ENCODE measurements at places on chromosomes 4 and X.

DNA sequence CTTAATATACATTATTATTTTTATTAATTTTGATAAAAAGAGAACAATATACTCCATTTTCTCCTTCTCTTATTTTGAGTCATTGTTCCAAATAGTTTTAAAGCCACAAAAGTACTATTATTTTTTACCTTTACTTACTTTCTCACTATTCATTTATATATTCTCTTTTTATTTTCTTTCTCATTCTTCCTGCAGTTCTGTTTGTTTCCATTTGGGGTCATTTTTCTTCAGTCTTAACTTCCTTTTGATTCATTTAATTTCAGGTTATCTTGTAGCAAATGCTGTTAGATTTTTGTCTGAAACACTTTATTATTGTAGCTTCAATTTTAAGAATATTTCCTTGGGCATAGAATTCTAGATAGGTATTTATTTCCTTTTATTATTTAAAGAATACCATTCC lies 438.6 kb upstream of the EPHA5 start:
- no peak for DNase-seq

DNA sequence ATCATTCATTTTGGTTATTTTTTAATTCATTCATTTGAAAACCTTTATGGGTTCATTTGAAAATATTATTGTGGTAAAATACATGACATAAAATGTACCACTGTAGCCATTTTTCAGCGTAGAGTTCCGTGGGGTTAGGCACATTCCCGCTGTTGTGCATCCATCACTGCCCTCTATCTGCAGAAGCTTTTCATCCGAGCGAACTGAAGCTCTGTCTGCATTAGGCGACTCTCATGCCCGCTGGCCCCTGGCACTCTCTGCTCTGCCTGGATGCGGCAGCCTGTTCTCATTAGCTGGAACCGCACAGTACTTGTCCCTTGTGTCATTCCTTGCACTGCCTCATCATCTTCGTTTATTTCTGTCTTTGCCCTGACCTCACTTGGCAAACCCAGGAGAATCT lies 17.5 kb downstream of the CFAP99 start:
- DNase-seq: no peak

DNA sequence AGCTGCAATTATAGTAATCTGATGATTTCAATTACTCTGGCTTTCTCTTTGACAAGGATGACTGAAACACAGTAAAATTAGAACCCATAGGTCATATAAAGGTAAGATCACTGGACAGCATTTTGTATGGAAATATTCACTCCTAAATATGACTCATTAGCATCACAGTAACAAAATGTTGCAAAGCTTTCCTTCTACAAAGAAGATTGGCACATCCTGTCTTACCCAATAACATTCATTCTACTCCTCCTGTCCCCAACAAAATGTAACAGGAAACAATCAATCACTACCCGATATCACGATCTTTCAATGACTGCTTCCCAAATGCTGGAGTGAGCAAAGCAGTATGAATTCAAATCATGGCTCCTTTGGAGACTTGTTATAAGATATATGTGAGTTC lies 95.3 kb downstream of the FANCB start:
- no peak for DNase-seq

GRCh38 chr4:88998001-88998400 lies 59.0 kb downstream of the FAM13A start:
- DNase-seq: no peak

DNA sequence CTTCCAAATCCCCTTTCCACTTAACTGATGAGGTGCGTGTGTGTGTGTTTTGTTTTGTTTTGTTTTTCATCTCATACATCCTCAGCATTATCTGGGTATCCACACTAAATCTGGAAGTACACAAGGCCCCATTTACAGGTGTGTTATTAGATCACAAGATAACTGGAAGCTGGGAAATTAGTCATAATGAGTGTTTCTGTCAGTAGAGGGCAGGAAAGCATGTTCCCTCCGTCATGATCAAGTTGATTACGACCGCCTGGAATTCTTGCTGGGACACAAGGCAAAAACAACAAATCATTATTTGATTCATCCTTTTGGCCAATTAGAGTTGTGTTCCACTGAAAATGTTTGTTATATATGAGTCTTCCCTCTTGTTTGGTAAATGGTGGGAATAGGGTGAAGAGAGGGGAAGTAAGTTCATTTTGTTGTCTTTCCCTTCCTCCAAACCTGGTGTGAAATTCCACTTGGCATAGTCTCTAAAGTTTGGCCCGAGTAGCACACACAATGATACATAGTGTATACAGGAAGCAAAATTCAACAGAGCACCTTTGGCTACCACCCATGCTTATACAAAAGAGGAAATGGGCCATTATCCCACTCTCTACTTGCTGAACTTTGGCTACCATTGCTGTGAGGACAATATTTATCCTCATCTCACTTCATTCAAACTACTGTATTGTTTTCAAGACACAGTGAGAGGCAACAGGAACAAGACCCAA lies 33.3 kb upstream of the TLL1 start:
- no peak for DNase-seq

DNA sequence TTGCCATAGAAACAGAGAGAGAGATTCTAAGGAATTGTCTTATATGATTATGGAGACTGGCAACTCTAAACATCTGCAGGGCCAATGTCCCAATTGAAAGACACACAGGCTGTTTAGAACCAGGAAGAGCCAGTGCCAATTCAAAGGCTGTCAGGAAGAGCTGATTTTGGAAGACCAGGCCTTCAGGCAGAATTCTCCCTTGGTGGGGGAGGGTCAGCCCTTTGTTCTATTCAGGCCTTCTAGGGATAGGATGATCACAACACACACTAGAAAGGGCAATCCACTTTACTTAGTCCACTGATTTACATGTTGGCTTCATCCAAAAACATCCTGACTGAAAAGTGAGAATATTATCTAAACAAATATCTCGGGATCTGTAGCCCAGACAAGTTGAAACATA lies 15.2 kb downstream of the C4orf46 start:
- DNase-seq: no peak

GRCh38 chrX:16559206-16559619 lies 90.7 kb upstream of the S100G start:
- DNase-seq: no peak

DNA sequence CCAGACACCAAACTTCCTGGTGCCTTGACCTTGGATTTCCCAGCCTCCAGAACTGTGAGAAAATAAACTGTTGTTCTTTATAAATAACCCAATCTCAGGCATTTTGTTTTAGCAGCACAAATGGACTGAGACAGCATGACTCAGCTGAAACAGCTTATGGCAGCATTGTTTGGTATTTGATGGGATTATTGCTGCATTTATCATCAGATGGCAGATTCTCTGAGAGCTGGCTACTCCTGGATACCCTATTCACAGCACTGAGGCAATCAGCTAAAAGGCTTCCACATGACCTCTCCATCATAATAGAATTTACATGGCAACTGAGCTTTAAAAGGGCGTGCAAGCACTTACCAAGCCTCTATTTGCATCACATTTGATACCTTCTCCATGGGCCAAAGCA lies 623.1 kb upstream of the CPEB2 start:
- no peak for DNase-seq

GRCh38 chrX:71118985-71119535 lies 664 bp downstream of the MED12 start:
- no peak for DNase-seq

GRCh38 chr4:149708513-149709130 lies 107.0 kb downstream of the IQCM start:
- DNase-seq: no peak

Measured in cortex of kidney (tissue), 1 donor.